ENCODE measurements at places on chromosomes 5 and 9.

GRCh38 chr9:134051319-134051718, 16.5 kb downstream of the BRD3 start:
- no peak for DNase-seq

DNA sequence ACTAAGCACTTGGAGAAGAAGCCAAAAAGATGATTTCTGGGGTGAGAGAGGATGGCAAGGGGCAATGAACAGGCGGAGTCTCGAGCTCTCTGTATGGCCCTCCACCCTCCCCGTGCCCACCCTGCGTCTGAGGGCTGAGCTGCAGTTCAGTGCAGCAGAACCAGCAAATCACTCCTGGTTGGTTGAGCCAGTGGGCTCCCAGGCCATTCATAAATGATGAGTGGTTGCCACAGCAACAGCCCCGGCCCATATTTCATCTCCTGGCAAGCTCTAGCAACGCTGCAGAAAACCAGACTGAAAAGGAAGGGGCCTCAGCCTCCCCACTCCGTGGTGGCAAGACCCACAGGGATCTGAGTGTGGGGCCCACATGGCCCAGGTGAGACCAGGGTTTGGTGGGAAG, 93.8 kb upstream of the PPP1R26 start:
- DNase-seq = no peak

DNA sequence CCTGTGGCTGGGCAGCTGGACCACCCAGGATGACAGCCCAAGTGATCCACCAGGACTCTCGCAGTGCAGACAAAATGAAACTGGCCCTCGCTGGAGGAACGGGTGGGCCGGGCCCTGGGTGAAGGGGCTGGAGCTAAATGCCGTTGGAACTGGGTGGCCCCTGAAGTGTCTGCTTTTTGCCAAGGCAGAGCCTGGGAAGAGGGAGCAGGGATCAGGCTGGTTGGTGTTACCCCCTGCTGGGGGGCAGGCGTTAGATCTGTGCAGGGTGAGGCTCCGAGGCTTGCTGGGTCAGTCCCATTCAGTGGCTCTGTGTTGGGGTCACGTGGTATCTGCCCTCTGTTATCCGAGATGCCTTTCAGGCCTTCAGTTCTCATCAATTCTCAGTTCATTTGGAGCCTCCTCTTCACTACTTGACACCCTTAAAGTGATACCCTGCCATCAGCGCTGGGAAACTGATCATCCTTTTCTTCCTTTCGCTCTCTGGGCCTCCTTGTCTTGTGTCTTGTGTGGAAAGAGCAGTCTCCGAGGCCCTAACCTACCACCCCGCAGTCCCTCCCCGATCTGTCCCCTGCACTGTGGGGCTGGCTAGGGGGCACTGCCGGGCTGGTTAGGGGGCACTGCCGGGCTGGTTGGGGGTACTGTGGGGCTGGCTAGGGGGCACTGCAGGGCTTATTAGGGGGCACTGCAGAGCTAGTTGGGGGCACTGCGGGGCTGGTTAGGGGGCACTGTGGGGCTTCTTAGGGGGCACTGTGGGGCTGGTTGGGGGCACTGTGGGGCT, 37.3 kb downstream of the COL5A1 start:
- no peak for DNase-seq

DNA sequence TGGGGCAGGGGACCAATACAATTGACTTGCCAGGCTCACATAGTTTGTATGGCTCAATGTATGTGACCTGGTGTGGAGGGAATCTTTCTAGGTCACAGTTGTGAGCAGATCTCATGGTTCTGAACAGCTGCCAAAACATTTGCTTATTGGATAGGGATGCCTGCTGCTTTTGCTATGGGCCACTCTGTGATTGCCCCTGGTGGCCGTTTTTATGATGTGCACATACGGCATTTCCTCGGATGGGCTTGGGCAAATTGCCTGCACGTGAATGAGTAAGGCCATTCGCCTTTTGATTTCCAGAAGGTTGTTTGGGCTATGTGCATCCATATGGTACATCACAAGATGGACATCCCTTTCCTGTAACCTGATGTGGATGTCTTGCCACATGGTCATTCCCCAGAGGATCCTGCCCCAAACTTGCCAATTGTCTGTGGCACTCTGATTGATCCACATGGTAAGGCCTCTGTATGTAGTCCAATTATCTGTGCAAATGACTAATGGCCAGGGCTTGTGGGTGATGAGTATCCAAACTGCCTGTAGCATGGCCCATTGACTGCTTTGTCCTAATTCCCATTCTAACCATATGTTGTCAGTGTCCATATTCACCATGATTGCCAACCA, 10.7 kb upstream of the SLC22A4 start:
- DNase-seq = no peak

DNA sequence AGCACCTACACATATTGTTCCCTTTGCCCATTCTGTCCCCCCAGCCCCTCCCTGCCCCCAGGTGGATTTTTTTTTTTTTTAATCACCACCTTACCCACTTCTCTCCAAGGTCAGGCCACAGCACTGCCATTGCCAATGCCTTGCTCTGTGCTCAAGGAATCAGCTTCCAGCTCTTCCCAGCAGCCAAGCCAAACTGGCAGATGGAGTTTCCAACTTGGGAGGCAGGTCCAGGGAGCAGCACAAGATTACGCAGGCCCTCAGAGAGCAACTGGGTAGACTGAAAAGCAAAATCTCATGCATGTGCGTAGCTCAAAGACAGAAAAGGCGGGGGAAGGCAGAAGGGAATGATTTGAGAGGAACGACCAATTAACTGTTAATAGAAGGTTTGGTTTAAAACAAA, 15.1 kb downstream of the GRHPR start:
- no peak for DNase-seq

Data from kidney capillary endothelial cell (primary cell).